ENCODE measurements at places on chromosomes 16 and 17.

GRCh38 chr16:10352262-10352661, 33.6 kb upstream of the ATF7IP2 start:
- no peak for DNase-seq

DNA sequence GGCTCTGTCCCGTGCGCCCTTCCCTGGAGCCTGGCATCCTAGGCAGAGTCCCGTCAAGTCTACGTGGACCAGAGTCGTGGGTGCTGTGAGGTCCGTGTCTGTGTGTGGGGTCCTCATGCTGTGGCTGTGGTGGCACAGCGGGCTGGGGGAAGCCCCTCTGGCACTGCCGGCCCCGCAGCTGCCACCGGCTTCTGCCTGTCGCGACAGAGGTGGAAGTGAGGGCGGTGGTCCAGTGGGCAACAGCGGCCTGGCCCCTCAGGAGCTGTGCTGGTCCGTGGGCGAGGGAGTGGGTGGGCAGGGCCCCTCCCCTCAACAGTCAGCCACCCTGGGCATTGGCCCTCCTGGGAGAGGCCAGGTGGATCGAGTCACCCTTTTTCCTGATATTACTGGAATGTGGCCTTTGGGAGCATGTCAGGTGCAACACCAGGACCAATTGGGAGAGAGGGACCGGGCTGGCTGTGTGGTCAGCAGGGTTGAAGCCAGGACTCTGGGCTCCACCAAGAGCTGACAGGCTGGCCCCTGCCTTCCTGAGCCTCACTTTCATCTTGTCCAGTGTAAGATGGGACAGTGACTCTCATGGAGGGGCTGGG, 11.9 kb downstream of the BAIAP2 start:
- no peak for DNase-seq

DNA sequence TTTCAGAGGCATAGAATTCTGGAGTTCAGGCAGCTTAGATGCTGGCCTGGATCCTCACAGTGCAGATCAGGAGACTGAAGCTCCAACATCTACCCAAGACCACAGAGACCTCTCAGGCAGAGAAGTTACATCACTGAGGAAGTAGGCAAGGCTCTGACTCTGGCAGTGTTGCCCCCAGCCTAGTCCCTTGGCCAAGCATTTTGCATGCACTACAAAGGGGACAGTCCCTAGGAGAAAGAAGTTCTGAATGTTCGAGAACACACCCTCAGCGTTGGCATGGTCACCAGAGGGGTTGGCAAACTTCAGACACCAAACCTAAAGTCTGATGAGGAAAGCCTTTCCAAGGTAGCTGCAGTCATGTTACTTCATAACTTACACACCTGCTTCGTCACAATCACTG, 2.5 kb downstream of the RANBP10 start:
- no peak for DNase-seq

DNA sequence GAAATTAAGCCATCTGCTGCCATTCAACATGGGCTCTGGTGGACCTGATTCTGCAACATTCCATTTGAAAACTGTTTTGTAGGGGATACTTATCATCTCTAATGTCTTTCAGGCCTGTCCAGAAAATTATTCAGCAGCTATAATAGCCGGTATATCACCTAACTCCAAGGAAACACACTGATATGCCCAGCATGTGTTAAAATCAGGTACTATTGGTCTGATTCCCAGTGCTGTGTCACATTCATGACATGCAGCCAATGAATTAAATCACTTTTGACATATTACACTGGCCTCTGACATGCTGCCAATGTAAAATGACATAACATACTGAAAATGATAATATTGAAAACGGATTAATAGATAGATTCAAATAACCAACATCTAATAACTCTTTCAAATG, 60.5 kb upstream of the IRX5 start:
- no peak for DNase-seq

DNA sequence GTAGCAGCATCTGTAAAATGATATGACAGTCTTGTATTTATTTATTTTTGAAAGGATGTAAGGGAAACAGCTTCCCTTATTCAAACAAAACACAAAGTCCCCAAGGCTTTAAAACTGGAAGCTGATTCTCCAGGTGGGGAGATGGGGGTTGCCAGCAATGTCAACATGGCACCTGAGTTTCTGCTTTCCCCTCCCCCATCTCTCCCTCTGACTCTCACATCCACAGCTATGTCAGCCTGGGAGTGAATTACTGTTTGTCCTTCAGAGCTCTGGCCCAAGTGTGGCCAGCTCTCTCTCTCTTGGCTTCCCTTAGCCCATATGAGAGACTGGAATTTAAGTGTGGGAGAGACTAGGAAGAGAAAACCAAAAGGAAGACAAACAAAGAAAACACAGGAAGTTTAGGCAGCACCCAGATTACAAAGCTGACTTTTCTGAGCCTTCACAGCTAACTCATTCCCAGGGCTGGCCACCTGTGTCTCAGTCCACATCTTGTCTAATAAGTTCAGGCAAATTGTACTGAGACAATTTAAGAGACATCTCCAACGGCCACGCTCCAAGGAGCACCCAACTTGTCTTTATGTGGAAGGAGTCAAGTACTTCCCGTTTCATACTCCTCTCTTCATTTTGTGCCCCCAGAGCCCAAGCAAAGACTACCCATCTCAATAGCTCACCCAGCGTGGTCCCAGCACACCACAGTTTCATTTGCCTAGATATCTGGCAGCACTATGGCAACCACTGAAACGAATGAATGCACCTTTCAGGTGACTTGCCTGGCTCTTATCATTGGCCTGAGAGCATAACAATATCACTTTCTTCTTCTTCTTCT, 69.2 kb downstream of the SOX9 start:
- no peak for DNase-seq

- DNase-seq, result peak; percentile 57
These were observed 107.6 kb downstream of the SPECC1 start for GRCh38 chr17:20116683-20117309.

DNA sequence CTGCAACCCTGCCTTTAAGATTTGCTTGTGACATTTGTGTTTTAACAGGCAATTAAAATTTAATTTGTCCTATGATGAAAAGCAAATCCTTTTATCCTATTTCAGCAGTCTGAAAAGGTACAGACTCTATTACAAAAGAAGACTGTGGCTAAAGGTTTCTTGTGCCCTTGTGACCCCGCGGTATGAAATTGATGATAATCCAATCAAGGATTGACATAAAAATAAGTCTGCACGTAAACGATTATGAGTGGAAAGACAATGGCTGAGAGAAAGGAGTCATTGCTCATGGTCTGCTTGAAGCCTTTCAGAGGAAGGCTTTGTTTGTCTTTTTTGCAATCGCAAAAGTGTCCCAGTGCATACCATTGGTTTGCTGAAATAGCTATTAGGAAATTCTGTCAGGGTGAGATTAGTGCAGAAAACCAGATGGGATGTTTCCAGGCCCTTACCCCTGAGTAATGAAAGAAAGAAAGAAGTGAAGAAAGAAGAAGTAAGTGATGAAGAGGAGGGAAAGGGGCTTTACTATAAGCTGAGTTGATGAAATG, 867.8 kb upstream of the CDH8 start:
- DNase-seq, result no peak

GRCh38 chr17:49928126-49928800, 40.7 kb upstream of the DLX4 start:
- DNase-seq, result no peak

GRCh38 chr16:1182950-1183907, 30.3 kb downstream of the CACNA1H start:
- DNase-seq, result no peak

- peak; percentile 50 for DNase-seq
These were observed 10.4 kb upstream of the CHMP6 start for GRCh38 chr17:80981062-80981902.

DNA sequence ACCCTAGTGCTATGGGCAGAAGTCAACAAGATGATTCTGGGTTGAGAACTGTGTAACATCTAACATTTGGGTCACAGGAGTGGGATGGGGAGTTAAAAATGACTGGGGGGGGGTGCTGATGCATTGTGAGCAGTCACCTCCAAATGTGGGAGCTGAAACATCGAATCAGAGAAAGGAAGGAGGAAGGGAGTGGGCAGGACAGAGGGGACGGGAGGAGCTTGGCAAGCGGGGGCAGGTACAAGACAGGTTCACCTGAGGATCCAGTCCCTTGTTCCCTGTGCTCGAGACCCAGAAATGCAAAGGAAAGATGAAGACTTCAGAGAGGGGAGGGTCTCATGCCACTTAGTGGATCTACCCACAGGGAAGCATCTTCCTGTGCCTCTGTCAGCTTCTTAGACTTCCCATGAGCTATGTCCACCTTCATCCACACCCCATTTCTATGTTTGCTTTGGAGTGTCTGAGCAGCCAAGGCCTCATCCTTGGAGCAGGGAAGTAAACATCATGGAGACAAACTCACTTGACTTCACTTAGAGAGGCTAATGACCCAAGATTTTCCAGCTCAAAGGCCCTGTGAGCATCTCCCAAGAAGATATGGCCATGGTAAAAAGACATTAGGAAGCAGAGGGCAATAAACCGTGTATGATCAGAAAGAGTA, 20.5 kb downstream of the SMPD3 start:
- DNase-seq, result no peak

GRCh38 chr16:54657709-54658102, 273.0 kb upstream of the IRX5 start:
- DNase-seq, result no peak

GRCh38 chr17:50318501-50319285, 27.2 kb upstream of the XYLT2 start:
- DNase-seq, result no peak

DNA sequence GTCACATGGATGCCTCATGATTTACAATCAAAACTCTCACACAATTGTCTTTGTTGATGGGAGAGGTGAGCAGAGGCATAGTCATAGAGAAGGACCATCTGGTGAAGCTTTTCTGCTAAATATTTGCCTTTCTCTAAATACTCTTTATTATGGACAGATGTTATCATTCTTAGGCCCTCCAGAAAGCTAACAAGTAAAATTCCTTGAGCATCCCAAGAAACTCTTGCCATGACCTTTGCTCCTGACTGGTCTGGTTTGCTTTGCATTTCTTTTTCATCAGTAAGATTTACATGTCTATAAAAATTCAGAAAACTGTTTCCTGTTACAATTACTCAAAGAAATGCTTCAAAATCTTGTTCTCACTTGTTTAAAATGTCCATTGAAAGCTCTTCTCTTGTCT, 1336.6 kb upstream of the CDH8 start:
- DNase-seq, result no peak

- DNase-seq, result no peak
These were observed 471.9 kb downstream of the HS3ST3B1 start for GRCh38 chr17:14772776-14773175.

GRCh38 chr16:25493136-25493811, 198.5 kb upstream of the HS3ST4 start:
- no peak for DNase-seq

DNA sequence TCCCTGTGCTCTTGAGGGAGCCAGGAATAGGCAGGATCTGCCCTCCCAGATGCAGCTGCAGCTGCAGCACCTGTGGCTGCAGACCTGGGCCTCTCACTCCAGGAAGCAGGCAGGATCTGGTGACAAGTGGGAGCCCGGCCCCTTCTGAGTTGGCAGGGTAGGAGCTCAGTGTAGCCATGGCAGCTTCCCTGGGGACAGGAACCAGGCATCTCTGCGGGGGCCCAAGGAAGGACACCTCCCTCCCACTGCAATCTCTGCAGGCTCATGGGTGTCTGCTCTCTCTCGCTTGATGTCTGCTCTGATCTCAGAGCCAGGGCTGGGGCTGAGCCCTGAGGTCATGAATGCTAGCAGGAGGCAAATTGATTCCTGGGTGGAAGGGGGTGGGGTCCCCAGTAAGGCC, 592.5 kb upstream of the CA10 start:
- no peak for DNase-seq

DNA sequence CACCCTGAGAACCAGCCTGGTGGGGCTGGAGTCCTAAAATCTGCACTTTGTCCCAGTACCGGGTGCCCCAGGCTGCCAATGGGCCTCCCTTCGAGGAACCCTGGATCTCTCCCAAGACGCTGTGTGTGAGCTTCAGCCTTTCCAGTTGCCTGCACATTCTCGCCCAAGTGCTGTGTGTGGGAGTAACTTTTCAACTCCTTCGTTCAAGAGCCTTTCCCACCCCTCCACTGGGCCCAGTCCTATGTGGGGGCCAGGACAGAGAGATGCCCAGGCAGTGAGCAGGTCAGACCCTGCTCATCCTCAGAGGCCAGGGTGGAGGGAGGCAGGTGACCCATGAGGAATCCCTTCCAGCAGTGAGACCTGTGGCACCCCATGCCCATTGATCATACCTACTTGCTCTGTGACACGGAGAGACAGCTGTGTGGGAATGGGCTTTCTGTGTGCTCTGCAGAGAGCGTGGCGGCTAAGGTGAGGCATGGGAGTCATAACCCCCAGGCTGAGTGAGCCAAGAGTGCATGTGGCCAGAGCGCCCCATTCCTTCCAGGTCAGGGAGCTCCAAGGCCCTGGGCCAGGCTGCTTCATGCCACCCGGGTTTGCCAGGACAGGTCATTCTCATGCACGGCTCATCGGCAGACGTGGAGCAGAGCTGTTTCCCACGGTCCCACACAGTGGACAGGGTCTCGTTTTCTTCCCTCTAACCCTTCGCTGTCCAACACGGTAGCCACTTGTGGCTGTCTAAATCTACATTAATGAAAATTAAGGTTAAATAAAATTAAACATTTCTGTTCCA, 154.4 kb downstream of the CLEC16A start:
- no peak for DNase-seq

GRCh38 chr17:37312137-37312923, 63.5 kb upstream of the C17orf78 start:
- no peak for DNase-seq

Data from thymus (tissue), 14 donors.